T-helper 1 cell treated with Interleukin-12 subunit alpha and Interleukin-12 subunit beta and Interleukin-4 antibody, amounts not matched to agents 30 ng/mL and 1 ng/mL, for 36 hours (primary cell): ENCODE measurements at places on chromosomes 13 and 19. TPM values are rescaled to one million over a fixed set of nuclear protein-coding genes. Genes with fewer than 3 reads are reported as not detected.

ZNF554 gene
- total RNA-seq = 3.2 and 3.4 TPM in 2 replicates

CD209 gene
- total RNA-seq = not detected in 2 replicates

CALR3 gene
- total RNA-seq = 0.15 TPM in 1 of 2 replicates, not detected in the other

OR7A5 gene
- total RNA-seq = not detected in 2 replicates

POU2F2 gene
- 42.8 and 46.2 TPM in 2 replicates for total RNA-seq

CATSPERD gene
- not detected in 2 replicates for total RNA-seq

CYP2F1 gene
- total RNA-seq = not detected in 2 replicates

TRPM4 gene
- total RNA-seq = 0.54 and 1.0 TPM in 2 replicates

ZNF681 gene
- total RNA-seq = 1.8 and 2.6 TPM in 2 replicates

ZNF230 gene
- total RNA-seq = 5.6 and 6.2 TPM in 2 replicates

SIGLEC12 gene
- 0.15 TPM in 1 of 2 replicates, not detected in the other for total RNA-seq

RFPL4A gene
- total RNA-seq = not detected in 2 replicates

ZNF628 gene
- 6.3 and 8.9 TPM in 2 replicates for total RNA-seq

LGI4 gene
- 0.12 and 0.27 TPM in 2 replicates for total RNA-seq

IGFLR1 gene
- 88.5 and 88.8 TPM in 2 replicates for total RNA-seq

CILP2 gene
- total RNA-seq = 0.17 and 0.20 TPM in 2 replicates

C5AR2 gene
- 0.17 and 0.22 TPM in 2 replicates for total RNA-seq

KLHL1 gene
- total RNA-seq = not detected in 2 replicates
